Fibroblast of skin of right quadriceps (primary cell): ENCODE measurements at places on chromosomes 2 and 18.

- DNase-seq: peak; percentile 34
These were observed 198.2 kb downstream of the SRBD1 start for GRCh38 chr2:45412754-45413379.

DNA sequence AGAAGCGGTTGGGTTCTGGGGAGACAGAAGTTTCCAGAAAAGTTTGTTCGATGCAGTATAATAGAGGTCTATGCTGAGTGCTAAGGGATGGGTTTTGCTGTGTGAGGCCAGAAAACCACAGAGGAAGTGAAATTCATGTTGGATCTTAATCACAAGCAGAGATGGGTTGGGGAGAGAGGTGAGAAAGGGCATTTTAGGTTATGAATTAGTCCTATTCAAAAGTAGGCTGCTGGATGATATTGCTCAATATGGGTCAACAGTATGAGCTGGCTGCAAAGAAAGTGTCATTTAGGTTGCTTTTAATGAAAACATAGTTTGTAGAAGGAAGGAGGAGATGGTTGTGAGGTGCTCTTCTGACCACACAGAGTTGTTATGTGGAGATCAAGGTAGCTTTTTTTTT, 118.8 kb upstream of the LHCGR start:
- DNase-seq: no peak

DNA sequence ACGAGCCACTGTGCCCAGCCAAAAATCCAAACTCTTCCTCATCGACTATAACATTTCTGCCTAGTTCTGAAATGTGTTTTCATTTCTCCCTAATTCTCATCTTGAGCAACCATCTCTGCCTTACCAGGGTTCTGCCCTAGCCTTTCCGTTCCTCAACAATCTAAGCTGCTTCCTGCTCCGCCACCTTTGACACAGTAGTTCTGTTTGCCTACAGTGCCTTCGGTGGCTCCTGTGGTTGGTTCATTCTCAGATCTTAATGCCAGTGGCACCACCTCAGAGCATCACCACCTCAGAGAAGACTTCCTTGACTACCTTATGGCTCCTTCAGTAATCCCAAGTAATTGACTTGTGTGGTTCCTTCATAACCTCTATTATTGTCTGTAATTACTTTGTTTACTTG, 3.8 kb downstream of the SOCS6 start:
- DNase-seq: no peak

- peak; percentile 68 for DNase-seq
These were observed 5.9 kb upstream of the MRPL19 start for GRCh38 chr2:75640621-75641121.

- DNase-seq: no peak
These were observed 23.2 kb upstream of the CNTNAP5 start for GRCh38 chr2:124001696-124002430.

DNA sequence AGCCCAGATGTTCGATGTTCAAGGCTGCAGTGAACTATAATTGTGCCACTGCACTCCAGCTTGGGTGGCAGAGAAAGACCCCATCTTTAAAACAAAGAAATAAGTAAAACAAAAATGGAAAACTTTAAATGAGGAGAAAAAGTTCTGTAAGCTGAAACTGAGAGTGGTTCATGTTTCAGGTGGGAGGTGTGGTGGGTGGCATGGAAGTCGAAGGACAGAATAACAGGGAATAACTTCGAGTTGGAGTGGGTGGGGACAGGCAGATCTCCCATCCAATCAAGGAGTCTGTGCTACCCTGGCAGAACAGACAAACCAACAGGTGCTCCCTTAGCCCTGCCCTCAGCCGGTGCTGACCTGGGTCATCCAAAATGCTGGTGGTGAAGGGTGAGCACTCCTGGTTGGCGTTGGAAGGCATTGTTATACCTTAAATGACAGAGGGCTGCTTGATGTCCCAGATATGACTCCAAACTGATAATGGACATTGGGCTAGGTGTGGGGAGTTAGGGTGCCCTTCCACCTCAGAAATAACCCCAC, 328.4 kb downstream of the DYSF start:
- DNase-seq: no peak

DNA sequence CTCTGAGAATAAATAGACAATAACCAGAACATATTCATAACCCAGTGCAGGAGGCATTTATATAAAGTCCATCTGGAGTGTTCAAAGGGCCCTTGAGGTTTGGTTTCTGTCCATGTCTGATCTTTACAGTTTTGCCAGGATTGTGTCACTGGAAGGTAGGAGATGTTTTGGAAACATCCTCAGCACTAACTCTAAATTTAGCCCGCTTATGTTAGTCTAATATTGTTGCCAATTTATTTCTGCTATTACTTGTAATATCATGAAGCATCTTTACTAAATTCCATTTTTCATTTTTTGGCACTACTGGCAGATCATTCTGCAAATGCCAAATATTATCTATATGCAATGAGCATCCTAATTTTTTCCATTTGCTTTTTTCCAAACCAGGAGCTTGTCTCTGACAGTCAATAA, 22.4 kb upstream of the REV1 start:
- DNase-seq: no peak

- DNase-seq: peak; percentile 68
These were observed 115.3 kb upstream of the NDUFV2 start for GRCh38 chr18:8987241-8987640.

- no peak for DNase-seq
These were observed 194.1 kb downstream of the PRKCE start for GRCh38 chr2:45845566-45845965.

- peak; percentile 78 for DNase-seq
These were observed 181.0 kb downstream of the SLC39A10 start for GRCh38 chr2:195838002-195838401.

- DNase-seq: no peak
These were observed 24.2 kb downstream of the PSMD14 start for GRCh38 chr2:161332371-161332967.

GRCh38 chr2:51575181-51575580, 543.2 kb upstream of the NRXN1 start:
- DNase-seq: no peak

DNA sequence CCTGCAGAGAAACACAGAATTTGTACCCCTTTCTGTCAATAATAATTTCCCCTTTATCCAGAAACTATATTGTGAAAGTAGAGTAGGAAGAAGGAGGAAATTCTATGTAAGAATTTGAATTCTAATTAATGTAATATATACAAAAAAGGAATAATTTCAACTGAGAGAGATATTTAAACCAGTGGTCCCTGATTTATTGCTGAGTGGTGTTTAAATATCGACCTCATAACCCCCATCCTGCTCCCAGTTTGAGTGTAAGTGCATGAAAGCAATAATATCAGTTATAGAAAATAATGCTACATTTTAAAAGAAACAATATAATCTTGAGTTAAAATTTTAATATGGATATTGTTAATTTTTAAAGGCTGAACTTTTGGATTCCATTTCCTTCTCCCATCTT, 286.2 kb upstream of the REG3G start:
- DNase-seq: no peak

DNA sequence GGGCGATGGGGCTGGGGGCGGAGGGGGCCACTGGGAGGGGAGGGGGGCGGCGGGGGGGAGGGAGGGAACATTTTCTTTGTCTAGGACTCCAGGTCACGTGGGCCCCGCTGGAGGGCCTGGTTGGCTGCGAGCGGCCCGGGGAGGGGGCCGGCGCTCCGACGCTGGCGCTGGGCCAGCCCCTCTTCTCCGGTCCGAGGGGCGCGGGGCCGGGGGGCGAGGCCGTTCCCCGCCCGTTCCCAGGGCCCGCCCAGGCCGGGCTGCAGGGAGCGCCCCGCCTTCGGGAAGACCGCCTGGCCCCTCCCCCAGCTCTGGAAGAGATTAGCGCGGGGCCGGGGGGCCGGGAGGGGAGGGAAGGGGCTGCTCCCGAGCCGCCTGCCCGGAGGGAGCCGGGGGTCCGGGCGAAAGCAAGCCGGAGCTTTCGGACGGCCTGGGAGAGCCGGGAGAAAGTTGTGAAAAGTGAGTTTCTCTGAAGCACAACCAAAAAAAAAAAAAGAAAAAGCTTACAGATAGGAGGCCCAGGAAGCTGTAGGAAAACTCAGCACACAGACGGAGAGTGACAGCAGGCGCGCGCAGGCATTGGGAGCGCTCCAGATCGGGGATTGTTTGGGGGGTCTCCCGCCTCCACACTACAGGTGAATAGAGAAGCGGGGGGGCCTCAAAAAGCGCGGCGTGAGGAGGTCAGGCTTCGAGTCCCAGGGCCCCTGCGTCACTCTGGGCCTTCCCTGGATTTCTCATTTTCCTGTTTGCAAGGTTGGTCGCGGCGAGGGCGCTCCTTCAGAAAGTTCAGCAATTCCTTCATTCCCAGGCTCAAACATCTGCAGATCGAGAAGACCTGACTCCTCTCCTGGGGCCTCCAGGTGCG, 84.1 kb upstream of the POMC start:
- DNase-seq: peak; percentile 75

- peak; percentile 85 for DNase-seq
These were observed 186.8 kb downstream of the TMEM247 start for GRCh38 chr2:46666044-46666679.

DNA sequence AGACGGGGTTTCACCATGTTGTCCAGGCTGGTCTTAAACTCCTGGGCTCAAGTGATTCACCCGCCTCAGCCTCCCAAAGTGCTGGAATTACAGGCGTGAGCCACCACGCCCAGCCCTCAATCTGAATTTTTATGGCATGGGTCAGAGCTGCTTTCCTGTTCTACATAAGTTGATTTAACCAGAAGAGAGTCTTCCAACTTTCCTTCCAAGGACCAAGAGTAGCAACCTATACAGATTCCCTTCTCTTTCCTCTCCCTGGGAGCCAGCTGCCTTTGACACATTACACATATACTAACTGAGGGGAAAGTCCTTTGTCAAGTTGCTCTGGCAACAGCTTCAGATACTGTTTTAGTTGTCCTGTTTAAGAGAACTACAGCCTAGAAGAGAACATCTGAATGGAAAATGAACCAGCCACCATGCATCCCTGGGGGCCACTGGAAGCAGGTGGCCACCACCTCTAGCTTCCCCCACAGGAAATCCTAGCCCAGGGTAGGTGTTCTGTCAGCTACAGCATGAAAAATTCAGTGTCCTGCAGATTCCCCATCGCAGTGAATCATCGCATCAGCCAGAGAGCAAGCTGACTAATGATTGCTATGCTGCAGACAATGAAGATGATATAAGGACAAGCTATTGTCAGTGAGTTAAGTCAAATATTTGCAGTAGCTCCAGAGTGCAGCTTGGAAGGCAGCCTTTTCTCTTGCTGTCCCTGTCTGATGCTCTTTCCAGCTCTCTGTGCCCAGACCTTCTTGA, 62.9 kb downstream of the POMC start:
- peak; percentile 78 for DNase-seq

GRCh38 chr2:213787869-213788268, 503.6 kb downstream of the SPAG16 start:
- DNase-seq: no peak

DNA sequence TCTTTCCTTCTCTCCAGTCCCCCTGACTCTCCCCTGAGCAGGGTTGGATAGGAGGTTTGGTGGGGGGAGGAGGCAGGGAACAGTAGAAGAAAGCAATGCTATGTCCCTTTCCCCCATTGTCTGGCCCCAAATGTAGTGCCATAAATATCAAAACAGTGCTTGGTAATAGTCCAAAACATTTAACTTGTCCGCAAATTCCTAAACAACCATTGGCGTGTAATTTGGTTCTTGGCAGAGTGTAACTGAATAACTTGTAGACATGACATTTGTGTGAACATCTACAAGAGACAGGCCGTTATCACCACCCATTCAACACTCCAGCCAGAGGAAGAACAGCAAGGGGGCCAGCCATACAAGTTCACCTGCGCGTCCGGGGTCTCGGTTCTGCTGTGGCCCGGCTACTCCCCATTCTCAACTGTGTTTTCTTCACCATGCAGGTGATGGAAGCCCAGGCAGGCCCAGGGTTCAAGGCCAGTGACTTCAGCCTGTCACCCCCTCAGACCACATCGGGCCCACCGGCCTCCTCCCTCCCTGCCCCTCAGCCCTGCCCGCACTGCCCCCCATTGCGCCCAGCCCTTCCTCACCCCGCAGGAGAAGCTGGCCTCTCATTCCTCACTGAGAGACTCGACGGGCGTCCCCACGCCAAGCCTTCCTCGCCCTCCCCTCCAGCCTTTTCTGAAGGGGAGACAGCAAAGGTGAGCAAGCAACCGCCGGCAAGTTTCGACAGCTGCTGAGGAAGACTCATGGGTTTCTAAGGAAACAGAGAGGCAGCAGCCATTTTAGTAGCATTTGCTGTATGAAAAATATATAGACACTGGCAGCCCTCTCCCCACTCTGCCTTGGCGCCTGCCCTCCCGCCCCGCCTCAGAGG, 699 bp upstream of the RAPGEF4 start:
- DNase-seq: no peak

- no peak for DNase-seq
These were observed 26.2 kb downstream of the KLF7 start for GRCh38 chr2:207139552-207139951.

DNA sequence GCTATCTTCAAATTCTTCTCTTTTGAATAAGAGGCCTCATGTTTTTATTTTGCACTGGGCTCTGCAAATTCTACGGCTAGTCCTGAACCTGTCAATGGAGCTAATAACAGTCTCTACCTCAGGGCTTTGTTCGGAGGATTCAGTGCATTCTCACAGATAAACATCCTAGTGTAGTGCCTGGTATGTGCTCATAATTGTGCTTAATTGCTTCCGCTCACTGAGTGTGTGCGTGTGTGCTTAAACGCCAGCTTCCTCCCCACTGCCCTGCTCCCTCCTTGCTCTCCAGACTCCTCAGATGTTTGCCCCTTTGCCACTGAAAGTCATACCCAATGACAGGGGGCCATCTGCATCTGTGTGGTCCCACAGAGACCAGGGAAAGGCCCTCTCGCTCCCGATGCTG, 6.7 kb downstream of the GYPC start:
- DNase-seq: no peak

DNA sequence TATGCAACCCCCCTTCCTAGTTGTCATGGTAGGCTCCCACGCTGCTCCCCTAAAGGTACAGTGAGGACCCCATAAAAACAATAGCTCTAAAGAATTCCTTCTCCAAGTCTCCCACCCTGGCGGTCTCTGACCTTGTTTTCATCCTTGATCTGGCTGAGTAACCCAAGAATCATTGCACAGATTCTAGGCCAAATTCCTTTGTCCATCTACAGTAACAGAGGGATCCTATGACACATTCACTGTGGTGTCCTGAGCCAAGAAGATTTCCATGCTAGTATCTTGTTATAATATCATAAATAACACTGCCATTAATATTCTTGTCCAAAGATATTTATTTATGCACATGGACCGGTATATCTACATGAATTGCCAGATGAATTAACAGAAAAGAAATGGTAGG, 240.2 kb downstream of the CYP26B1 start:
- DNase-seq: no peak

GRCh38 chr2:230537531-230537976, 121.6 kb downstream of the SP100 start:
- DNase-seq: no peak
